Cortex of kidney (tissue), 1 donor: ENCODE measurements at places on chromosomes 3 and 15.

- DNase-seq = no peak
These were observed 5.3 kb downstream of the RPL22L1 start for GRCh38 chr3:170864525-170865208.

- DNase-seq = no peak
These were observed 13.7 kb upstream of the TPRG1 start for GRCh38 chr3:189158034-189158433.

DNA sequence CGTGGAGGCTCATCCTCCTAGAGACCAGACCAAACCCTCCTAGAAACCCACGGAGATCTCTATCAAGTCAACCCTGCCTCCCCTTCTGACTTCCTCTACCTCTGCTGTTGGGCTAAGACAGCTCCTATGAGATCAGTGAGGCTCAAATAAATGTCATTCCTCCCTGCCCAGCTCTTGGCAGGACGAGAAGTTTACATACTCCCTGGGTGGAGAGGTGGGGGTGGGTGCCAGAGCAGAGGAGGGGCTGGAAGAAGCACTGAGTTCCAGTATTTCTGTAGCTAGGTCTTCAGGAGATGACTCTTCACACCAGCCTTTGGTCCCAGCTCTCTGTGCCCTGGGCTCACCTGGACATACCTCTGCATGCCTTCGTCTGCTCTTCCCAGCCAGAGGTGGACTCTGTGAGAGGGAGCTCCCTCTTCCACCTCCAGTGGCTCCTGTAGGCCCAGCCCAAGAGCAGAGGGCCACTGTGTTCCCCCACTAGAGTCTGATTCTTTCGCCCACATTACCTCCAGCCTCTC is 42.4 kb upstream of the TLE3 start:
- DNase-seq = no peak

GRCh38 chr3:65939801-65940246 is 98.9 kb downstream of the MAGI1 start:
- no peak for DNase-seq

GRCh38 chr15:33149919-33150318 is 44.6 kb downstream of the FMN1 start:
- DNase-seq = no peak

DNA sequence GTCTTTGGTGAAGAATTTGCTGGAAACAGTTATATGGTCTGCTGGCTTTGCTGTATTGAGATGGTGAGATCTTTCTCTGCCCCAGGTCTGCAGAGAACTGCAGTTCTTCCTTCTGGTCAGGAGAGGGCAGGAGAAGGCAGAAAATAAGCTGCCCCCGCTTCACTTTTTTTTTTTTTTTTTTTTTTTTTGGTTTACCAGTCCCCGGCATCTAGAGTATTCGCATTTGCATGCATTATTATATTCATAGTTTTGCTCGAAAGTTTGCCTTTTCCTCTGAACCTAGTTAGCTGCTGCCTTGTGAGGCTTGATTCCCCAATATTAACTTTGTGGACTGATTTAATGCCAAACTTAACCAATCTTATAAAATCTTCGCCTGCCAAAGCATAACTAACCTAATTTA is 10.6 kb upstream of the PARL start:
- DNase-seq = no peak

DNA sequence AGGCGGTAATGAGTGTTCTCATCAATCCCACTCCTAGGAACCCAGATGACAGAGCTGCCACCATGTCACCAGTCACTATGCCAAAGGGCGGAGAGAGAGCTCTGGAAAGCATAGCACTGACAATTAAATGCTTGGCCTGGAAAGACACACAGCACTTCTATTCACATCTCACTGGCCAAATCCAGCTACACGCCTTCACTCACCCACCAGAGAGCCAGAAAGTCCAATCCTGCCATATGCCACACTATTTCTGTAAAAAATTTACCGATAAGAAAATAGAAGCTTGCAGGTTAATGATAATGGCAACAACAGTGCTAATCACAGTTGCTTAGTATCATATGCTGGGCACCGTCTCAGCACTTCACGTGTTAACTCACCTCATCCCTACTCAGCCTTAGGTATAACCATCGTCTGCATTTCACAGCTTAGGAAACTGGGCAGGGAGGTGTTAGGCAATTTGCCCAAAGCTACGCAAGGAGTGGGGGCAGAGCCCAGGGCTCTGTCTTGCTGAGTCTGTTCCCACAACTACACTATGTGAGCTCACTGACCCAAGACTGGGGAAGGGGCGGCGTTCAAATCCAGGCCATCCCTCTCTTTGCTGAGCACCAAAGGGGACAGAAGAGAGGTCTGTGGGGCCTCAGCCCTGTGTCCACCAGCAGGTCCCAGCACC is 16.5 kb downstream of the KLHL25 start:
- DNase-seq = no peak

GRCh38 chr15:94273826-94274225 is 42.5 kb downstream of the MCTP2 start:
- no peak for DNase-seq

DNA sequence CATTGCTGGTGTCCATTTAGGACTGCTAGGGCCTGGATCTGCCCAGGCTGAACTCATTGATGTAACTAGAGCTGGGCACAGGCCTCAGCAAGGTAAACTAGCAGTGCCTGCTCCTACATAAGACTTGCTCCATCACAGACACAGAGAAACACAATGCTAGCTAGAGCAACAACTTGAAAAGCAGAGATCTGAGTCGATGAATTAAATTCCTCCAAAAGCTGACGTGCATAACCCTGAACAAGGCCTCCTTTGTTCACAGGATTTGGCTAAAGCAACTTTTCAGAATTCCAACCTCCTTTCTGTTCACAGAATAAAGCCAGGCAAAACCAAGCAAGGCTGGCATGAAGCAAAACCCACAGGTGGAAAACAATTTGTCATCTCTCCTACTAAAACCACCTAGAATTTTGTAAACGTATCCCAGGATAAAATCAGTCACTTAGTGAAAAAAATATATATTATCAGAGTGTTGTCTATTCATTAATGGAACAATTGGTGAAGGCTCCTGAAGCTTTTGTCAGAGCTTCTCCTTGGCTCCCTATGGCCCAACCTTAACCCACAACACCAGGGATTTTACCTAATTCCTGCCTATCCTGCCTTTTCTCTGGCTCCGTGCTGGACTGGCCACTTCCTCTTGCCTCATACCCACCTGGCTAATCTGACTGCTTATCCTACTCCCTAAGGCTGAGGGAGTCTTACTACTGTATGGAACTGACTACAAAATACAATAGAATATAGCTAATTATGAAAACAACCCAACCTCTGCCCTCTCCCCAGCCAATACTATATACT is 39.9 kb downstream of the PLCH1 start:
- no peak for DNase-seq

DNA sequence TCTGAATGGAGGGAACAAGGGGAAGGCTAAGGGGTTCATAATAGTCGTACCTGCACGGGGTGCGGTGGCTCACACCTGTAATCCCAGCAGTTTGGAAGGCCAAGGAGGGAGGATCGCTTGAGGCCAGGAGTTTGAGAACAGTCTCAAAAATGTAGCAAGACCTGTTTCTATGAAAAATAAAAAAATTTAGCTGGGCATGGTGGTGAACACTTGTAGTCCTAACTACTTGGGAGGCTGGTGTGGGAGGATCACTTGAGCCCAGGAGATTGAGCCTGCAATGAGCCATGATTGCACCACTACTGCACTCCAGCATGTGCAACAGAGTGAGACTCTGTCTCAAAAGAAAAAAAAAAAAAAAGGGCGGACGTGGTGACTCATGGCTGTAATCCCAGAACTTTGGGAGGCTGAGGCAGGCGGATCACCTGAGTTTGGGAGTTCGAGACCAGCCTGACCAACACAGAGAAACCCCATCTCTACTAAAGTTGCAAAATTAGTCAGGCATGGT is 17.9 kb upstream of the HDAC11 start:
- DNase-seq = no peak

DNA sequence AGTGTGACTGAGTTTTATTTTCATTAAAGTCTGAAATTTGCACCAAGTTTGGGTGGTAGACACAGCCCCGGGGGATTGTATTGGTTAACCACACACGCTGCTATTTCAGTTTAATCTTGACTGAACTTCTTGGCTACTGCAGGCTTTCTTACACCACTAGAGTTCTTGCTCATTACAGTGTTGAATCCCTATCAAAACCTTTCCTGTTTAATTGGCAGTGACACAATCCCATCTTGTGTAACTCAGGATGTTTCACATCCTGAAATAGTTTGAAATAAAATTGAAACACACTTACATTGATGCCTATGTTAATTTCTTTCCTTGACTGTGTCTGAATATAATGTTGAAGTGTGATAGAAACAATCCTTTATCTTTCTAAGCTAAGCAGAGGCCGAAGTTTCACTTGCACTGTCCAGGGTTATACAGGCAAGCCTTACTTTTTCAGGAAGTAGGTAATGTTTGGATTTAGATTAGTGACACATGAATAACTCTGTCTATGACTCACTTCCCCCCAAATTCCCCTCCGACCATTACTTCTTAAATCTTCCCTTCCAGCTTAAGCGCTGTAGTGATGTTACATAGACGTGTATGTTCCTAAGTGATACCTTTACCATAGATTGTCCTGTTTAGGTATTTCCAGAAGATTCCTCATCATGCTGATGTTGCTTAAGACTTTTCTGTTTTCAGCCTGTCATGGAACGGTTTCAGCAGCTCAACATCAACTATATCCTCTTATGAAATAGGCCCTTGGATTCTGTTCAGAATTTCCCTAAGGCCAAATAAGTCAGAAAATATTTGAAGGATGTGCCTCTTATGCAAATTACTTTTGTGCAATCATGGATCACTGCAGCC is 16.8 kb downstream of the ATG7 start:
- no peak for DNase-seq

GRCh38 chr3:39228496-39228895 is 36.1 kb upstream of the XIRP1 start:
- DNase-seq = no peak

GRCh38 chr15:56425976-56426375 is 39.0 kb downstream of the MNS1 start:
- DNase-seq = no peak

GRCh38 chr3:4938281-4938982 is 40.8 kb upstream of the BHLHE40 start:
- DNase-seq = no peak

- no peak for DNase-seq
These were observed 5.9 kb downstream of the FAM131A start for GRCh38 chr3:184343200-184343876.

DNA sequence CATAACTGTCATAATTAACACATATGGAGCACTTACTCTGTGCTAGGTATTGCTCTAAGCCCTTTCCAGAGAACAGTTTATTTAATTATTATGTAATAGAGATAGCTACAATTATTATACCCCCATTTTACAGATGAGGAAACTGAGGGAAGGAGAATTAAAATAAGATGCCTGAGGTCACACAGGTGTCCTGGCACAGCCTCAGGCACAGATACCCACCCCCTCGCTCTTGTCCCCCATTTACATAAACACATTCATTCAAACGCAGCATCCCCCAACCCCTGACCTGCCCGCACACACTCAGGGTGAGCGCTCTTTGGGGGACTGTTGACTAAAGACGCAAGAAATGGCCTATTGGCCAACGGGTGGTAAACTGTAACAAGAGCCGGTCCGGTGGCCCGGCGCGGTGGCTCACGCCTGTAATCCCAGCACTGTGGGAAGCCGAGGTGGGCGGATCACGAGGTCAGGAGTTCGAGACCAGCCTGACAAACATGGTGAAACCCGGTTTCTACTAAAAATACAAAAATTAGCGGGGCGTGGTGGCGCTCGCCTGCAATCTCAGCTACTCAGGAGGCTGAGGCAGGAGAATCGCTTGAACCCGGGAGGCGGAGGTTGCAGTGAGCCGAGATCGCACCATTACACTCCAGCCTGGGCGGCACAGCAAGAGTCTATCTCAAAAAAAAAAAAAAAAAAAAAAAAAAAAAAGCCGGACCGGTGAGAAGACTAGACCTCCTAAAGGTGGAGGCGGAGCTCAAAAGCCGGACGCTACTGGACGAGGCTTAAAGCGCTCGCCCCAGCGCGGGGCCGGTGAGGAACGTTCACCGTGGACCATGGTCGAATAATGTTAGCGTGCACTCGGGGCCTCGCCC is 1.9 kb upstream of the ISL2 start:
- DNase-seq = no peak

DNA sequence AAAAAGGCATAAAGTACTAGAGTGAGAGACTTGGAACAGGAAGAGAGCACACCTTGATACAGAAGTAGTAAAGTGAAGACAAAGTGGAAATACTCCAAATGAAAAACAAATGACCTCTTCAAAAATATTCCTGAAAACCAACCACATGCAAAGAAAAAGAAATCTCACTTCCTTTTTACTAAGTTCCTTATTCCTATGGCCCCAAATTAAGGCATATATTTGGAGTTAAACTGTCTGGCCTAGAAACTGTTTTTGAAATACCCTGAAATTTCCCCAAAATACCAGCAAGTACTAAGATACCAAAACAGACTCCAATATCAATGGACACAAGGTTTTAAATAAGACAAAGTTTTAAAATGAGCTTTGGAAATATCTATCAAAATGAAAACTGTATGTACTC is 58.2 kb downstream of the ZNF148 start:
- no peak for DNase-seq

DNA sequence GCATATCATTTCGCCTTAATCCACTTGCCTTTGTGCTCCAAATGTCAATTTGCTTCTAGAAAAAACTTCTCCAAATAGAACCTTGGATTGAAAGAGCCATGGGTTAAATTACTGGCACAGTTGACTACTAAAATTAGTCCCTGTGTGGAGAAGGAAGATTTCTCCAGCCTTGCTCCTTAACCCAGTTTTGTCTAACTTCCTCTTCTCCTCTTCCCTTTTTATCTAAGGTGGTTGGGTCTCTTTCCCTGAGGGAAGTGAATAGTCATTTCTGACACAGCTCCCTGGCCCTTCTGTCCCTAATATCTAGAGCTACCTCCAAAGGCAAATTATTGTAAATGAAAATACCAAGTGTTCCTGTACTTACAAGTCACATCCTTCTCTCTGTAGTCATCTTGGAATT is 527.9 kb upstream of the TBL1XR1 start:
- DNase-seq = no peak

DNA sequence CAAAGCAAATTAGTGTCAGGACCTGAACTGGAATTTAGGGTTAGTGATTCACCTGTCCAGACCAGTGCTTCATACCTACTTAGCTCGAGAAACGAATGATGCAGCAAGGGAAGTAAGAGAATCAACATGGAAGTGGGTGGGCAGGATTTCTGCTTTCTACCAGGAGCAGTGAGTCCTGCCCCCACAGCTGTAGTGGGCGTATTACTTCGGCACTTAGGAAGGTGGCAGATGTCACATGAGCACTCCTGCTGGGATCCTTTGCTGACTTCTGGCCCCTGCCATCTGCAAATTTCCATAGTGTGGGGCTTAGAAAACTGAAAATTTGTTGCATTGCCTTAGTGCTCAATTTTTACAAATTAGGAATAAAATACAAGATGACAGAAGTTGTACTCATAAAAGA is 31.2 kb downstream of the RYR3 start:
- DNase-seq = no peak

- DNase-seq = no peak
These were observed 96.0 kb downstream of the VPS8 start for GRCh38 chr3:184907681-184908649.

- DNase-seq = no peak
These were observed at the start of gene OCA2 for GRCh38 chr15:28098766-28099554. Gene OCA2 (minus strand): TSS chr15:28099315. CDS start chr15:28081874, 17,441 bp downstream.

- DNase-seq = no peak
These were observed 1.3 kb downstream of the INKA1 start for GRCh38 chr3:49804141-49805041.
